ENCODE measurements at places on chromosomes 12 and 14.

DNA sequence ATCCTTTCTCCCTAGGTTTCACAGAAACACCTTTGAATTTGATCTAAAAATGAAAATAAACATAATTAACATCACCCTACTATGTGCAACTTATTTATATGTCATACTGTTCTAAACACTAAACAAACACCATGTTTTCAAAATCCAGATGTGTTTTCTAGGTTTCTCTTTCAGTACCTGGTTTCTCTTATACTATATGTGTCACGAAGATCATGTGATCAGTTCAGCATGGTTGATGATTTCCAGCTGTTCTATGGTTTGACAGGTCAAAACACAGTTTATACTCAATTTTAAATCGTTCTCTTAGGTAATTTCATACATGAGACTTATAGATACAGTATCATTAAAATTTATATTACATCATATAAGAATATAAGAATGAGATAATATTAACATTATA, 373.1 kb downstream of the SOX5 start:
- no peak for DNase-seq

- DNase-seq, result no peak
These were observed 17.3 kb upstream of the KRT86 start for GRCh38 chr12:52257074-52257551.

GRCh38 chr12:88305254-88305890, 163.3 kb downstream of the TMTC3 start:
- no peak for DNase-seq

DNA sequence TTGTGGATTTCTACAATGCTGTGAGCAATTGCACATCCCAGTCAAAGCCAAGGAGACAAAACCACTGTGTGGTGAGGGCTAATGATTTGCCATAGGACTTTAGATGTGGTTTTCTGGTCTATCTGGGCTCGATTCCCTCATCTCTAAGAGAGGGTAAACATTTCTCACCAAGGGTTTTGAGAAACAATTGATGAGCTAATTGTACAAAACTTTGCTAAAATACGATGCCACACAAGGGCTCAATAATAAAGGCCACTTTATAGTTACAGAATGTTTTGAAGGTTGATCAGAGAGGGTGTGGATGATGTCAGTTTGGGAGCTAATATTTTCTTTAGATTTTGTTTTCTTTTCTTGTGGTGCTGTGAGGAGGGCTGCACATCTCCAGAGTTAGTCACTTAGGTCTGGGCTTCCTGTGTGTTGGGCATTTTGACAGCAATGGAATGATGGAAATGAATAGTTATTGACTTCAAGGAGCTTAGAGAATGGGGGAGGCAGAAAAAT, 60.8 kb upstream of the SLC38A4 start:
- DNase-seq, result no peak

DNA sequence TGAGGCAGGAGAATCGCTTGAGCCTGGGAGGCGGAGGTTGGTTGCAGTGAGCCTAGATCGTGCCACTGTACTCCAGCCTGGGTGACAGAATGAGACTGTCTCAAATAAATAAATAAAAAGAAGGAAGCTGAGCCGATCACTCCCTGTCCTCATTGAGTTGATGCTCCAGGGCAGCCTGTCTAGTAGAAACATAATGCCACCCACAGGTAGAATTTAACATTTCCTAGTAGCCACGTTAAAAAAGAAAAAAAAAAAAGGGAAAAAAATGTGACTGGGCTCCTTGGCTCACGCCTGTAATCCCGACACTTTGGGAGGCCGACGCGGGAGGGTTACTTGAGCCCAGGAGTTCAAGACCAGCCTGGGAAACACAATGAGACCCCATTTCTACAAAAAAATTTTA, 135.7 kb downstream of the SCARB1 start:
- no peak for DNase-seq

GRCh38 chr14:53041067-53041466, 90.2 kb upstream of the FERMT2 start:
- DNase-seq, result no peak

All from CD4-positive, alpha-beta T cell treated with Interleukin-6 at 100 ng/mL for 8 hours (primary cell).